Activated gamma-delta T cell treated with anti-CD3 and anti-CD28 coated beads, Interleukin-2, amount 50 U/mL, for 16 hours (primary cell): ENCODE measurements at places on chromosomes 2 and 18.

DNA sequence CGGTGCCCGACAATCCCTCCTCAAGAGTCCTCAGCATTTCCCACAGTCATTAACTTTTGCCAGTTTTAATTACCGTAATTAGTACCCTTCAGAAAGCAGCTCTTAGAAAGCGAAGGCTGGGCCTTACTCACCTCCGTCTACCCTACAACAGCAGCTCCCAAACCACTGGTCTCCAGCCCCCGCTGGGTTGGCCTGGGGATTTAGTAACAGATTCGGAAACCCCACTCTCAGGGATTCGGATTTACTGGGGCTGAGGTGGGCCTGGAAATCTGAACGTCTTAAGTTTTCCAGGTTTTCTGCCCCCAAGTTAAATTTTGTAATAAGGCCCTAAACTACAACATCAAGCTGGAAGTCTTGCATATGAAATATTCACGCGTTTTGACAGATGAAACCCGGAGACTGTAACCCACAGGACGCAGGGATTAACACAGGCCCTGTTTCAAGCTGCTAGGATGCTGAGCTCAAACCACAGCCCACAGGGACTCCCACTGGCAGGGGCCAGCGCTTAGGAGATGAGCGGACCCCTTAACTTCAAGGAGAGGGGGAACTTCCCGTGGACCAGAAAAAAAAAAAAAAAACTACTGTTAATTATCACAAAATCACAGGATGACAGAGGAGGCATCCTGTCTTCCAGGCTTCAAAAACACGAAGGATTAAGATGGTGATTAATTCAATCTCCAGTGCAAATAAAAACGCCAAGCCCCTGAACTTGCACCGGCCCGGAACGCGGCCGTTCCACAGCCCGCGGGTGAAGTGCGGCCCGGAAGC lies 985 bp downstream of the ILKAP start:
- DNase-seq, result peak; percentile 8

GRCh38 chr2:96831679-96832078 lies 12.1 kb downstream of the ANKRD23 start:
- DNase-seq, result no peak

- no peak for DNase-seq
Measured at GRCh38 chr2:150792780-150793300, 305.4 kb upstream of the RND3 start.

DNA sequence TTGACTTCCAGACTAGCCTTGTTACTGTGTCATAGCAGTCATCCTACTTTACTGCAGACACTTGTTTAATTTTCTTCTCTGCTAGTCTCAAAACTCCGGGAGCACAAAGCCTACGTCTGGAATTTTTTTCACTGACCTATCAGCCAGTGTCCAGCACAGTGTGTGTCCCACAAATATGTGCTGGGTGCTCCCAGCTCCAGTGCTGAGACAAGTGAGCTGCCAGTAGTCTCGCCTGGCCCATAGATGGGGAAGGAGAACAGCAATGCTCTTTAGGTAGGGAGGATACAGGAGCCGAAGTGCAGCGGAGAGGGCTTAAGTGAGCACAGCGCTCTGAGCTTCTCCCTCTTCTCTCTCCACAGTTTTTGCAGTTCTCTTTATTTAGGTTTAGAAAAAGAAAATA lies 34.0 kb downstream of the ARHGAP28 start:
- no peak for DNase-seq

DNA sequence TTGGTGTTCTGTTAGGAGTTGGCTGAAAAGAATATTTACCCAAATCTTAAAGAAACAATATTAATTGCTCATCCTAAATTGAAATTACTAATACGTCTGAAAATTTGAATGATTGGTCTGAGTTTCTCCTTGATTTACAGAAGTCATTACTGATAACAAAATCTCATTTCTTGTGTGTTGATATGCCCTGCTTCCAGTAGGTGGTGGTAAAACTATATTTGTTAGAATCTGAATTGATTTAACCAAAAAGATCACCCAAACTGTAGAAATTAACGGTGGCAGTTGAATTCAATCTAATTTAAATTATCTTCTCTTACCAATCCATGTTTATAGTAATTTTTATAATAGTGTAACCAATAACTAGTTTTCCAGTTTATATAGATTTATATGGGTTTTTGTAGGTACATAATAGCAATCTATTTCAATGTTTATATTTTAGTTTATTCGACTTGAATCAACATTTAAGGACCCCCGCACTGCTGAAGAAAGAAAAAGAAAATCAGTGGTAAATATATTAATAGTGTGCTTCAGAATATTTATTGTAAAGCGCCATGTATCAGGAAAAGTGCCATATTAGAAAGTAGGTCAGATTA lies 38.3 kb downstream of the PAPOLG start:
- DNase-seq, result no peak

DNA sequence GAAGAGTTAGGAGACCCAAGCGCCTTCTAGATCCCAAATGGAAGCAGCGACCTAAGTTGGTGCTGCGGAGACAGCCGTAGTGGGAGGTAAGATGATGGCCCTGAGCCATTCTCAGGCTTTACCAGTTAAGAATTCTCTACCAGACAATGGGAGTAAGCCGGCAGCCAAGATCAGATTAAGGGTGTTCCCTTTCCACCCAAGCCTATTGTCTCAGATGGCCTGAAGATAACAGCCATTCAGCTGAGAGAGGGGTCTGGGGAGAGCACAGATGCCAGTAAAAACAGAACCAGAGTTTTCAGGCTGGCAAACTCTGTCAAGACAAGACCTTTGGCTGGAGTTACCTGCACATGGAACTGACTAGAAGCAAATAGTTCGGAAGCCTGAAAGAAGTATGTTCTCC lies 191.7 kb upstream of the HAAO start:
- no peak for DNase-seq

DNA sequence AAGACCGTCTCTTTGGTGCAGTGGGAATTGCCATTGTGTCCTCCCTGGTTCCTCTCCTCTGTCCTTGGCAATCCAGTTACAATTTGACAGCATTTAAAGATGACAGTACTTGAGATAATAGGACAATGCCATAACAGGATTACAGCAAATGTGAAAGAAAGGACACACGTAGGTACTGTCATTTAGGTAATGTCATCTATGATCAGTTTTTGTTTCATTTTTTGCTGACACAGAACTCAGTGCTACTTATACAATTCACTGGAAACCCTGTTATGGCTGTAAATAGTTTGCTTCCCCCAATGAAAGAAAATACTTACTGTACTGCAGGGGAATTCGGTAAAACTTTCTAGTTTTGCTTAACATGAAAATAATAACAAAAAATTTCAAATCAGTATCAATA lies 65.2 kb downstream of the BCL11A start:
- DNase-seq, result no peak

DNA sequence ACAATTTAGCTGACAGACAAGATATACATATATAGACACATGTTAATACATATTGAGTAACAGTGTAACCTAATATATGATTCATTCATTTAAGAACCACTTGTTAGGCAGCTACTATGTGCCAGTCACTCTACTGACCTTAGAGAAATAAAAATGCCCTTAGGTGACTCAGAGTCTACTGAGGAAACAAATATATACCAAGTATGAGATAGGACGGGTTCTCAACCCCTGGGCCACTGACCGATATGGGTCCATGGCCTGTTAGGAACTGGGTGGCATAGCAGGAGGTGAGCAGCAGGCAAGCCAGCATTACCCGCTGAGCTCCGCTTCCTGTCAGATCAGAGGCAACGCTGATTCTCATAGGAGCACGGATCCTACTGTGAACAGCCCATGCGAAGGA lies 14.8 kb downstream of the STRN start:
- DNase-seq, result no peak

GRCh38 chr2:233288663-233289062 lies 19.0 kb upstream of the SAG start:
- DNase-seq, result no peak

GRCh38 chr2:130966149-130966774 lies 127.0 kb downstream of the FAM168B start:
- no peak for DNase-seq

DNA sequence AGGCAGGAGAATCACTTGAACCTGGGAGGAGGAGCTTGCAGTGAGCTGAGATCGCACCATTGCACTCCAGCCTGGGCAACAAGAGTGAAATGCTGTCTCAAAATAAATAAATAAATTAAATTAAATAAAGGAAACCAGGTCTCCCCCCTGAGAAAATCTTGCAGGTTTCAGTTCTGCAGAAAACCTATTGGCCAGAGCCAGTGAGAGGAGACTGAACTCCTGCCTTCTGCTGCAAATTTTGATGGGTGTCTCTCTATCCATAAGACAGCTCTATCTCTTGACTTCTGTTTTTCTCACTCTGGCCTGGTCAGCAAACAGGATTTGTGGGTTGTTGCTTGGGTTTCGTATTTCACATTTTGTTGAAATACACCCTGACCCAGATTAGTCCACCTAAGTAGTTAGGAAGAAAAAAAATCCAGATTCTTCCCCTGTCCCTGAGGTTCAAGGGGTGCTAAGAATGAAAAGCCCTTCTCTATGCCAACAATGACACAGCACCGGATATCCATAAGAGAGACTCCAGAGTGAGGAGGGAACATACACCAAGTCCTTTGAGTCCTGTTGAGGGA lies 86.7 kb upstream of the MAP4K4 start:
- no peak for DNase-seq

DNA sequence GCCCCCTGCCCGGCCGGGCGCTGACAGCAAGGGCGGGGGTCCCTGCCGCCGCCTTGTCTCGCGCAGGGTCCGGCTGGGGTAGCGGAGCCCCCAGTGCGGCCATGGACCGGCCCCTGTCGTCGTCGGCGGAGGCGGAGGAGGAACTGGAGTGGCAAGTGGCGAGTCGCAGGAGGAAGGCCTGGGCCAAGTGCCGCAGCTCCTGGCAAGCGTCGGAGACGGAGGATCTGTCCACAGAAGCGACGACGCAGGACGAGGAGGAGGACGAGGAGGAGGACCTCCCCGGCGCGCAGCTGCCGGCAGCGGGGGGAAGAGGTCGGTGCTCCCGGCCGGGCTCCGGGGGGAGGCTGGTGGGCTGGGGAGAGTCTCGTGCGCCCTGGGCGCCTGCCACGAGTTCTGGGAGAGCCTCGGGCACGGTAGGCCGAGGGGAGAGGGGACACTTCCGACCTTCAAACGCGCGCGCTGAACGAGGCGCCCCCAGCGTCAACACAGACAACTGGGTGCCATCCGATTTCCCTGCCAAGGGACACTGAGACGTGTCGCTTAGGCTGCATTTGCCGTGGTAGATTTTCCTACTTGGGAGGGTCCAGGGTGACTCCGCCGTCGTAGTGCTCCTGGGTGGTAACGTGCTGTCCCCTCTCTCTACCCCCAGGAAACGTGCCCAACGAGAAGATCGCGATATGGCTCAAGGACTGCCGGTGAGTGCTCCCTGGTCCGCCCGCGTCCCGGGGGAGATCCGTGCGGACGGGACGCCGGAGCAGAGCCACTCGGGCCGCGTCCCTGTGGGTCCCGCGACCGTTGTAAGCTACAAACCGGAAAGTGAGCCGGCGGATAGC lies 652 bp downstream of the ITPRID2 start:
- peak; percentile 39 for DNase-seq

- DNase-seq, result no peak
Measured at GRCh38 chr2:23486684-23487075, 101.7 kb downstream of the KLHL29 start.

DNA sequence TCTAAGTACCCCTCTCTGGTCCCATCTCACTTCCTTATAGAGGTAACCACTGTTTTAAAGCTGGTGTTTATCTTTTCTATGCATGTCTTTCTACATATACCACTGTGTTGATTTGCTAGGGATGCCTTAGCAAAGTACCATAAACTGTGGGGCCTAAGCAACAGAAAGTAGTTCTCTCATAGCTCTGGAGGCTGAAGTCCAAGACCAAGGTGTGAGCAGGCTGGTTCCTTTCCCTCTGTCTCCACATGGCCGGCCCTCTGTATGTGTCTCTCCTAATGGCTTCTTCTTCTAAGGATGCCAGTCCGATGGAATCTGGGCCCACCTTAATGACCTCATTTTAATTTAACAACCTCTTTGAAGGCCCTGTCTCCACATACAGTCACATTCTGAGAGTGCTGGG lies 40.8 kb upstream of the ROCK2 start:
- no peak for DNase-seq

- DNase-seq, result no peak
Measured at GRCh38 chr2:127670957-127671290, 4.4 kb downstream of the LIMS2 start.

DNA sequence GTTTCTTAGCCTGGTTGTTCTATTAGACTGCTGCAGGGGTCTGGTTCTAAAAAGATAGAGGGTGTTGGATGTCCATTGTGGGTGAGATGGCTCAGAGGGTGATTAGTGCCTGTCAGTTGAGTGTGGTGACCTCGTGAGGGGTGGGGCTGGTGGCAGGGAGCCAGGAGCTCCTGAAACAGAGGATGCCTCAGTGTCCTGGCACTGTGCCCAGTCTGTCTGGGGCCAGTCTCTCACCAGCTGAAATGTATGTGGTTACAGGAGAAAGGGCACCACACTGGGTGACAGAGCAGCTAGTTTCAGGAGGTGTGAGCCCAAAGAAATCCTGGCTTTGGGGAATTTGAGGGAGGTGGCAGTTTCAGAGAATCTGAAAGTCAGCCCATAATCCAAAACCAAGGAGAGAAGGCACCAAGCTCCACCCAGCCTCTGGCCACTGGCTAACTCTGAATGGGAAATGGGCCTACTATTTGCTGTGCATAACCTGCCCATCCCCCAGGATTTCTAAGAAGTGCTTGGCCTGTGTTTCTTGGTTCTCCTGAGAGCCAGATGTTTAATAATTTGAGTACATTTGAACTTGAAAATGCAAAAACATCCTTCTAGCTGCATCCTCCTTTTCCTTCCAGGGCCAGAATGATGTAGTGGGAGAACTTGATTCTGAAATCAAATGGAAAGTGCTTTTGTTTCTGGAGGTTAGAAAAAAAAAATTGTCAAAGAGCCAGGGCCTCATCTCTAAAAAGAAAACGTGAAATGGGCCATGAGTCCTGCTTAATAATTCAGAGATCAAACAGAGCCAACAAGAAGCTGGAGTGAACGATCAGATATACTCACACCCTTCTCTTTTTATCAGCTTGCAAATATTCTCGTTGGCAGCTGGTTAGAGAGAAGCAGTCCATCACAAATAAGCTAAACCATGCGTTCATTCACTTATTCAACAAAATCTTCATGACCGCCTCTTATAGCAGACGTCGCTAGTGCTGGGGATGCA lies 92.3 kb downstream of the B3GNT2 start:
- peak; percentile 62 for DNase-seq

GRCh38 chr2:147756069-147756468 lies 88.8 kb upstream of the ACVR2A start:
- no peak for DNase-seq

DNA sequence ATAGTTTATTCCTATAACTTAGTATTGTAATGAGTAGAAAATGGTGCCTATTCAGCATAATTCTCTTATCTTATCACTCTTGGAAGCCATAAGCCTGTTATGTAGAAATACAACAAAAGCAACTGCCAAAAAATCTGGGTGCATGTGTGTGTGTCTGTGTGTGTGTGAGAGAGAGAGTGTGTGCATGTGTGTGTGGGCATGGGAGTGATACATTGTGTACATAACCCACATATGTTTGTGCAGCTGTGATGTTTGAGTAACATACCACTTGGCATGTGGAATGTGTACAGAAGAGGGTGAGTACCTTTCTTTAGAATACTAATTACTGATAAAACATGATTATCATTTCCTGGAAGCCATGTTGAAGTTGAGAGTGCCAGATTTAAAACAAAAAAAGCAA lies 642.3 kb upstream of the SYT4 start:
- DNase-seq, result no peak

- DNase-seq, result no peak
Measured at GRCh38 chr2:178380763-178381162, 70.2 kb downstream of the PRKRA start.

GRCh38 chr2:85890522-85891176 lies 1.9 kb upstream of the ST3GAL5 start:
- DNase-seq, result no peak
